Bronchial smooth muscle cell (primary cell): ENCODE measurements at places on chromosomes 1 and 21. TPM values are rescaled to one million over a fixed set of nuclear protein-coding genes. Genes with fewer than 3 reads are reported as not detected.

Gene PKLR
- total RNA-seq: under 0.01 and 0.16 TPM in 2 replicates

Gene MPZ
- 0.77 and 1.4 TPM in 2 replicates for total RNA-seq

Gene RLF
- 18.5 and 19.4 TPM in 2 replicates for total RNA-seq

Gene MX1
- 3.6 and 8.1 TPM in 2 replicates for total RNA-seq

Gene TMEM52
- 0.32 TPM in 1 of 2 replicates, not detected in the other for total RNA-seq

Gene LCE1D
- total RNA-seq: not detected in 2 replicates

Gene THEM5
- not detected in 2 replicates for total RNA-seq

Gene ACTN2
- total RNA-seq: under 0.01 TPM in 1 of 2 replicates, not detected in the other

Gene OPTC
- not detected in 2 replicates for total RNA-seq

Gene ZNF683
- not detected in 2 replicates for total RNA-seq

Gene SPATA46
- not detected in 2 replicates for total RNA-seq

Gene H6PD
- 21.0 and 25.4 TPM in 2 replicates for total RNA-seq

Gene ZNF326
- 5.3 and 6.1 TPM in 2 replicates for total RNA-seq
